ENCODE measurements at places on chromosomes 5 and 9.

DNA sequence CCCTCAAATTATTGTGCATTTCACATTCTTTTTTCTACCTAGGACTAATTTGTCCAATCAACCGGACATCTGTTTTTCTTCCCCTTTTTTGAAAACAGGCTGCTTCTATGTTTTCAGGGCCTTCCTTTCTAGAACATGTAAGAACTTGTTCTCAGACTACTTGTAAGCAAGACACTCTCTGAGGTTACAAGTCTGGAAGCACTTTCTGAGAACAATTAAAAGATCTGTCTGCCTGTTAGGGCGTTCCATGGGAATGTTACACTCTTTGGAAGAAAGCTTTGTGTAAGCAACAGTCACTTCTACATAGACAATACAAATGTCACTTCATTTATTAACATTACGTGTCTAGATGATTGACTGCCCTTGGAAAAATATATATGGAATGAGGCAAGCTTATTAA, 50.9 kb upstream of the HSPB3 start:
- DNase-seq = no peak

DNA sequence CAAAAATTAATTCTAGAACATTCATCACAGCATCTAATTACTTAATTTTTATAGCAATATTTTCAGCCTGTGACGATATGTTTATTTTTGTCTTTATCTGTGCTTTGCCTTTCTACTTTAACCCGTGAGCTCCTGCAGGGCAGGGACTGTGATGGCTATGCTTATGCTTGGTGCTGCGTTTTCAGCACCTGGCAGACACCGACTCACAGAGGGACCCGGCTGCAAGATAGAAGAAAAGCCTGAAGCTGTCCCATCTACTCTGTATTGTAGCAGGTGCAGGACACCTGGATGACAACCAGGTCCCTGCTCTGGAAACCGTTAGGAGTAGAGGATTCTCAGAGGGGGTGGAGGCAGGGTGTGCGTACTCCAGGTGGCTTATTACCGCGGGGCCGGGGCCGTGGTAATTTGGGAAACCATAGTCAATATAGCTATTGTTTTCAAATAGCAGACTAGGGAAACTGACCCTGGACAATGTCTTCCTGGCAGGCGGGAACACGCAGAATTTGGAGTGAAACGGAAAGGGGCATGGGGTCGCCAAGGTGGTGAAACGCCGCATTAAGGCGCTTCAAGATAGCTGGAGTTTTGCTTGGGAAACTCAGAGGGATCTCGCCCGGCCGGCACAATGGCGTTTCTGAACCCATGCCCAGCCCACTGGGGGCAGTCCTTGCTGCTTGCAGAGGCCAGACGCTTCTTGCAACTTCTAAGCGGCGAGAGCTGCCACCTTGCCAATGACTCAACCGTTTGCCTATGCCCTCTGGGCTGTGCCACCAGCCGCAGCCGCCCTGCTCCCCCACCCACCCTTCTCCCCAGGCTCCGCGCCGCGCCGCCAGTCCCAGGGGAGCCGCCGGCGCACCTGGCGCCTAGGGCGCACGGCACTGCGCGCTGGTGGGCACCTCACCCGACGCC, 140.1 kb upstream of the PALM2AKAP2 start:
- DNase-seq = no peak

GRCh38 chr5:142508591-142508990, 177.3 kb downstream of the FGF1 start:
- no peak for DNase-seq

- DNase-seq = no peak
Observed at GRCh38 chr9:114178076-114178475, 22.7 kb downstream of the COL27A1 start.

GRCh38 chr9:8115570-8115969, 316.0 kb upstream of the DMAC1 start:
- DNase-seq = no peak

DNA sequence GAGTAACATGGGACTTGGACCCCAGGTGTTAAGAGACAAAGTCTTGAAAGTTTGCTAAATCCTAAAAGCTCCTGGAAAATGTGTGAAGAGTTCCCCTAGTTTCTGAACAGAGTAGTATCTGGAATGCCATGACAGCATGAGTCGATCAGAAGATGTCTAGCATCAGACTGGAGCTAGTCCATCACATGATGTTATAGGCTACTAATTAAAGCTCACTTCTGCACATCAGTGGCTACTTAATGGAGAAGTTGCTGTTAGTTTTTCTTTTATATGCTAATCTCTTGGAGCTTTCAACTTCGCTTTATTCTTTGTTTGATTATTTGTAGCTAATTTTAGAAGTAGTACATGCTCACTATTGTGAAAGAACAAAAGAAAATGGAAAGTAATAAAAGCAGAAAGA, 471.3 kb upstream of the KLF4 start:
- DNase-seq = no peak

- no peak for DNase-seq
Observed at GRCh38 chr5:77644371-77645157, 6.1 kb upstream of the OTP start.

- no peak for DNase-seq
Observed at GRCh38 chr9:121662359-121662758, 10.9 kb downstream of the DAB2IP start.

DNA sequence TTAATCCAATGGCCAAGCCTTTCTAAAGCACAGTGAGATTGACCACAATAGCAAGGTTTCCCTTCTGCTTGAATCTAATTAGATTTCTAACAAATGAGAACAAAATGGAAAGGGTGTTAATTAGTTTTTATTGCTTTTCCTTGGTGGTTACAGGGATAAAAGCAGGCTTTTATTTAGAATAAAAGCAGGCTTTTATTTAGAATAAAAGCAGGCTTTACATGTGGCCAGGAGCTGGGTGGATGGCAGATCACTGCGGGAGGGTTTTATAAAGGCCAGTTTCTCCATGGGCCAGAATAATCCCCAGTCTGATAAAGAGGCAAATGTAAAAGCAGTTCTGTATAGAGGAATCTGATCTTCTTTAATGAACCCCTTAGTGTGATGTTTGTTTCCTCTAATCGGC, 470.2 kb downstream of the TMEM232 start:
- no peak for DNase-seq

DNA sequence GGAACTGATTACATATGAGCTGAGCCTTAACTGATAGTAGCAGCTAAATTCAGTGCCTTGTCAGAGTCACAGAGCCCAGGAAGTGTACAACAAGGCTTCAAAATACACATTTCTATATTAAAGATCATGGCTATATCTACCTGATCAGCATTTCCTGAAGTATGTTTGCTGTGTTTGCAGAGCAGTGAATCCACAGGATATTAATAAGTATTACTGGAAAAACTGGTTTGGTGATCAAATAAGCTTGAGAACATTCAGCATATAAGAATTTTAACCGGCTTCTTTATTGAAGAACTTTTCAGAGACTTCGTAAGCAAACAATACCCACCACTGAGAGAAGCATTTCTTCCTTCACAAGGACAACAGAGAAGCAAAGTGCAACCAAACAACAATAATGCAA, 227.0 kb downstream of the ELAVL2 start:
- DNase-seq = no peak

DNA sequence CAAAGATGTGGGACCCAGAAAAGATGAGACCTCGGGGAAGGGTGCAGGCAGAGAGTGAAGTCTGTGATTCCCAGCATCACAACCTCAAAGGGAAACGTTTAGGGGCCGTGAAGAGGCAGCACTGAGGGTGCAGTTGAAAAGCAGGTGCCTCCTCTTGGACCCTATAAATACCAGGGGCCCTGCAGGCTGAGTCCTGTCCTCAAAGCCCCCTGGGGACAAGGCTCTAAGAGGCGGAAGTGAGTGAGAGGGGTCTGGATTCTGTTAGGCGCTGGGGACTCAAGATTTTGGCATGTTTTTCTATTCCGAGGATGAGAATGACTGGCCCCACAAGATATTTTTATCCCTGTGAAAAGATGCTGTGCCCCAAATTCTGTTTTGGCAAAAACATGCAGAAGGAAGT, 107.8 kb downstream of the THBS4 start:
- no peak for DNase-seq

- DNase-seq = no peak
Observed at GRCh38 chr9:112540800-112541199, 54.2 kb downstream of the KIAA1958 start.

DNA sequence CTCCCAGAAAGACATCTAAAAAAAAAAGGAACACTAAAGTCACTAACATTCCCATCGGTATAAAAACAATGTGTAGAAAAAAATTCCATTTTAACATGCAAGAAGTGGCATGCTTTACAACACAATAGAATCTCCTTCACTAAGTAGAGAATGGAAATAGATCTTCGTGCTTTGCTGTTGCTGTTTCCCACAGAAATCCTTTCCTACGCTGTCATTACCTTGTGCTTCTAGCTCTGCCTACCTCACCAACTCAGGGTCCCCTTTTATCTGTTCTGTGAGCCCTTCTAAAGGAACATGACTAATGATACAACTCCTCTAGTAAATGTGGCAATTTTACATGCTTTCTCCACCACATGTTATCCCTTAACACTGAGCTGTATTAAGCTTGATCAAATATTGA, 202.9 kb downstream of the MCTP1 start:
- DNase-seq = no peak

- no peak for DNase-seq
Observed at GRCh38 chr5:74538206-74538661, 102.3 kb downstream of the ENC1 start.

- DNase-seq = no peak
Observed at GRCh38 chr9:128099932-128100491, 27.5 kb downstream of the PTGES2 start.

- no peak for DNase-seq
Observed at GRCh38 chr5:61697809-61698558, 365.9 kb downstream of the ZSWIM6 start.

DNA sequence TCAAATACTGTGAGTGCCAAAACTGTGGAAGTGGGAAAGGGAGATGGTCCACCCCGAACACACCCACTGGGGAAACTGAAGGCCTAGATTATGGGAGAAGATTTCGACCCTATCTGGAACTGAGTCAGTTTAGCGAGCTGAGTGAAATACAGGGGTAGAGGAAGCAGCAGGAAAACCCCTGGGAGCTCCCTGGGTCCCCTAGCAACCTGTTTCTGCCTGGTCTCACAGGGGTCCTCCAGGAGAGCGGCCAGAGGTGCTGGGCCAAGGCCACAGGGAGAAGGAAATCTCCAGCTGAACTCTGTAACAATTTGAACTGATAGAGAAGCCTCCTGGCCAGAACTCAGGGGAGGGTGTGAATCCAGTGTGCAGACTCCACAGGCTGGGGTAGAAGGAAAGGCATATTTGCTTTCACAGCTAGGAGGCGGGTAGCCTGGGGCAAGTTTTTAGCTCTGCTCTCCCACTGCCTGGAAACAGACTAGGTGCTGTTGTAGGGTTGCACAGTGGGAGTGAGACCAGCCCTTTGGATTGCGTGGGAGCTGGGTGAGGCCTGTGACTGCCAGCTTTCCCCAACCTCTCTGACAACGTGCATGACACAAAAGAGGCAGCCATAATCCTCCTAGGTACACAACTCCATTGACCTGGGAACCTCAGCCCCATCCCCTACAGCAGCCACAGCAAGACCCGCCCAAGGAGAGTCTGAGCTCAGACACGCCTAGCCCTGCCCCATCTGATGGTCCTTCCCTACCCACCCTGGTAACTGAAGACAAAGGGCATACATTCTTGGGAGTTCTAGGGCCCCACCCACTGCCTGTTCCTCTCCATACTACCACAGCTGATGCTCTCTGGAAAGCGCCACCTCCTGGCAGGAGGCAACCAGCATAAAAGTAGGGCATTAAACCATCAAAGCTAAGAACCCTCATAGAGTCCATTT, 78.8 kb upstream of the GPBP1 start:
- no peak for DNase-seq

GRCh38 chr5:108320231-108320630, 61.7 kb downstream of the FBXL17 start:
- DNase-seq = no peak

- DNase-seq = no peak
Observed at GRCh38 chr5:111337133-111337532, 112.9 kb downstream of the CAMK4 start.

DNA sequence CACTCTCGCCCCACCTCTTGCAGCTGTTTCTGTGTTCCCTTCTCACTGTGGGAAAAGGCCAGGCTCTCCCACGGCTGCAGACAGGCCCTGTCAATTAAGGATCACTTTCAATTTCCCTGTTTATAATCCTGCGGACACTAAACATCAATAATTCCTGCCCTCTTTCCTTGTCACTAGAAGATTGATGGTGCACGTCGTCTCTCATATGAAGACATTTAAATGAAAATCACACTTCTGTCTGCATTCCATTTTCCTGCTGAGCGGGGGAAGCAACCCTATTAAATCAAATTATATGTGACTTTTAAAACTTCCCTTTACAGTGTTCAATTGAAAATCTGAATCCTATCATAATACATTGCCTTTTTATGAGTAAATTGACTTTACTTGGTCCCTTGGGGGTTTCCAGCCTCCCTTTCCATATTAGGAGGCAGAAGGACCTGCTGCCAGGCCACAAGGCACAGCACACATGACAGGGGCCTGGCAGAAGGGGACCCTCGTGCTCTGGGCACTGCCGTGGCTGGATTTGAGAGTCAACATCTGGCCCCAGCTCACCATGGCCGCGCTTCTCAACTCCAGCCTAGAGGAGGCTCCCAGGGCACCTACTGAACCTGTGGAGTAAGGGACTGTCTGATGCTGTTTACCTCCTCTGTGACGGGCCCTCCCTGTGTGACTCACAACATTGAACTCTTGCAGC, 311.0 kb upstream of the IRX4 start:
- DNase-seq = no peak

DNA sequence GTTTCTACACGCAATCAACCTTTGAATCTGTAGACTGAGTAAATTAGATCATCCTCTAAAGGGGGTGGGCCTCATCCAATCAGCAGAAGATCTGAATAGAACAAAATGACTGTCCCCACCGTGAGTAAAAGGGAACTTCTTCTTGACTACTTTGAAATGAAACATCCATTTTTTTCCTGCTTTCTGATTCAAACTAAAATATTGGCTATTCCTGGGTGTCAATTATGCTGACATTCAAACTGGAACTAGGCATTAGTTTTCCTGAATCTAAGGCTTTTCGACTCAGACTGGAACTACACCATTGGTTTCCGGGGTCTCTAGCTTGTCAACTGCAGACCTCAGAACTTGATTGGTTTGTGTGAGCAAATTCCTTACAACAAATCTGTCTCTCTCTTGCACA, 772.2 kb upstream of the CDH10 start:
- DNase-seq = no peak

GRCh38 chr5:174903172-174903732, 178.9 kb downstream of the MSX2 start:
- no peak for DNase-seq

All from activated T-helper 1 cell treated with anti-CD3 and anti-CD28 coated beads, Interleukin-2, amount 50 U/mL, for 16 hours (primary cell).